CD4-positive, alpha-beta T cell treated with Interleukin-1 beta for 1 hour (primary cell): ENCODE measurements at places on chromosomes 1 and 21.
A peak's percentile ranks its signal among the peaks of the same experiment; 100 is the strongest.

DNA sequence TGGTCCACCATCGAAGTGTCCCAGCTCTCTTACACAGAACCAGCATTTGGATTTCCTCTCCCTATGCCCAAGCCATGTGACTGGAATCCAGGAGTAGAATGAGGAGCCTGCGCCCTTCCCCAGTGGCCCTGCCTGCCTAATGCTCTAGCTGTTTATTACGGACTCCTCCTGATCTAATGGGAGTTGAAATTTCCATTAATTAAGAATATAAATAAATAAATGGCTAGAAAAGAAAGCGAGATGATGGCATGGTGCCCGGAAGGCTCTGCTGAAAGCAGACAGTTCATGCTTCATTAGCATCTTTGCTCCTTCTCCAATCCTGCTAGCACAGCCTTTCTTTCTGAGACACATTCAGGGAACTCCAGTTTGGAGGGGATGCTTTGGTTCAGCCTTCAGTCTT lies 216.2 kb downstream of the SEC16B start:
- DNase-seq: no peak

DNA sequence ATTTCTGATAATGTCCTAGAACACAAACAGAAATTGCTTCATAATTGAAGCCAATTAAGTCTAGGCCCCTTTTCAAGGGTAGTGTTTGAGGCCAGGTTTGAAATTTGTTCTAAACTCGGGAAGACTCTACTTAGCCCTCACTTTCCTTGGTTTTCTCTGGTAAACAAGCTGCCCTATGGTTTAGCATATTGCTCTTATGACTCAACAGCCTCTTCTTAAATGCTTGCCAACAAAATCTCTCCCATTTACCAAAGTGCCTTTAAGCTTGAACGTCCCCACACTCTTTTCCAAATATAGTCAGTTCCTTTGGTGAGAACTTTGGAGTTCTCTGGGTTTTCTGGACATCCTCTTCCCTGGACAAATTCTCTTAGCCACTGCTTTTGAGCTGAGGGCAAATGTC lies 5.8 kb upstream of the LCE6A start:
- no peak for DNase-seq

GRCh38 chr21:14382486-14382834 lies 486 bp downstream of the HSPA13 start:
- DNase-seq: no peak

DNA sequence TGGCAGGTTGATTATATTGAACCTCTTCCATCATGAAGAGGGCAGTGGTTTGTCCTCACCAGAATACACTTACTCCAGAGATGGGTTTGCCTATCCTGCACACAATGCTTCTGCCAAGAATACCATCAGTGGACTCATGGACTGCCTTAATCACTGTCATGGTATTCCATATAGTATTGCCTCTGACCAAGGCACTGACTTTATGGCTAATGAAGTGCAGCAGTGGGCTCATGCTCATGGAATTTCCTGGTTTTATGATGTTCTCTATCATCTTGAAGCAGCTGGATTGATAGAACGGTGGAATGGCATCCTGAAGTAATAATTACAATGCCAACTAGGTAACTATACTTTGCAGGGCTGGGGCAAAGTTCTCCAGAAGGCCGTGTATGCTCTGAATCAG lies 16.6 kb upstream of the GBP6 start:
- no peak for DNase-seq

- no peak for DNase-seq
Measured at GRCh38 chr1:165845569-165845968, 18.2 kb downstream of the UCK2 start.

DNA sequence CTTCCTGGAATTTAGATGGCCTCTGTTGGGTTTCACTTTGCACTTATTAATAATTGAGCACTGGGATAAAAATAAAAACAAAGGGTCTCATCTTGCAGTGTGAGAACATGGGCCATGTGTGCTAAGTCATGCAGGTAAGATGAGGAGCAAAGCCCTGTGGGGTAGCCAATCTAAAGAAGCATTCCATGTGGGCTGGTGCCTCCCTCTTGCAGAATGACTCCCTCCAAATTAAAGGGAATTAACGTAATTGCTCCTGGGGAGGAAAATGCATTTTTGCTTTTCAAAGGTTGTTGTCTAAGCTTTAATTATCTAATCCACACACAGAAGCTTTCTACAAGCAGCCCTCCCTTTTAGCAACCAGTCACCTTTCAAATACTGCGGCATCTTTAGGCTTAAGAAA lies 69.8 kb downstream of the CDC14A start:
- no peak for DNase-seq

- DNase-seq: no peak
Measured at GRCh38 chr21:37767984-37768383, 148.3 kb downstream of the KCNJ6 start.

GRCh38 chr1:109629372-109630030 lies 9.9 kb downstream of the AMPD2 start:
- no peak for DNase-seq

DNA sequence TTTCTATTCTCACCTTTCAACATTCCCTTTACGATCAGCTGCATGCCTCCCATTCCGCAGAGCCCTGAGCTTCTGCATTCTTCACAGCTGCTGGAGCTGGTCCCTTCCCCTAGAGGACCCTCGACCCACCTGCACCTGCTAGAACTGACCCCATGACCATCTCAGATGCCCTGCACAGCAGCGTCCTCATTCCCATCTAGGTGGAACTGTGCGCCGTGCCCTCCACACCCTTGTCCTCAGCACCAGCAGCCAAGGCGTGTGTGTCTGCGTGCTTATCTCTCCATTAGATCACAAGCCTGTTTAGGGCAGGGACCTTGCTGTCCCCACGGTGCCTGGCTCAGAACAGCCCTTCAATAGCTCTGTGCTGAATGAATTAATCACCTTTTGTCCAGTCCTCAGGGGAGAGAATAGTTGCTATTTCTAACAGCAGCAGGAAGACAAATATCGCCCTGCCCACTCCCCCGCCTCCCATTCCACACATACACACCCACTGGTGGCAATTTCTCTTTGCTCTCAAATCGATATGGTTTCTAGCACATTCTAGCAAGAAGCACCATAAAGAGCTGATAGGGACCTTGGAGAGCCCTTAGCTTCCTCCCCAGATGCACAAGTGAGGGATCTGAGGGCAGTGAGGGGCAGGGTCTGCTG lies 61.7 kb downstream of the KCNN3 start:
- no peak for DNase-seq

DNA sequence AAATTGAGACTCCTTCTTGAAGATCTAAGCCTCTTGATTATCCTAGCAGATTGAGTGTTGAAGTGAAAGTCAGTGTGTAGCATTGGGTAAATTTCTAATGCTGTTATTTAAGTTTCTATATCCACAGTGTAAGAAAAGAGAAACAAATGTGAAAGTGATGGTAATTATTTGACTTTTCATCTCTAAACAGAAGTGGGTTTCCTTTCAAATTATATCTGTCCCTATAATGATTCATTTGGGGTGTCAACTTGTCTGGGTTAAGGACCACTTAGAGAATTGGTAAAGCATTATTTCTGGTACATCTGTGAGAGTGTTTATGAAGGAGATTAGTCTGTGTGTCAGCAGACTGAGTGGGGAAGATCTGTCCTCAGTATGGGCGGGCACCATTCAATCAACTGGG lies 133.0 kb upstream of the HMCN1 start:
- DNase-seq: no peak

DNA sequence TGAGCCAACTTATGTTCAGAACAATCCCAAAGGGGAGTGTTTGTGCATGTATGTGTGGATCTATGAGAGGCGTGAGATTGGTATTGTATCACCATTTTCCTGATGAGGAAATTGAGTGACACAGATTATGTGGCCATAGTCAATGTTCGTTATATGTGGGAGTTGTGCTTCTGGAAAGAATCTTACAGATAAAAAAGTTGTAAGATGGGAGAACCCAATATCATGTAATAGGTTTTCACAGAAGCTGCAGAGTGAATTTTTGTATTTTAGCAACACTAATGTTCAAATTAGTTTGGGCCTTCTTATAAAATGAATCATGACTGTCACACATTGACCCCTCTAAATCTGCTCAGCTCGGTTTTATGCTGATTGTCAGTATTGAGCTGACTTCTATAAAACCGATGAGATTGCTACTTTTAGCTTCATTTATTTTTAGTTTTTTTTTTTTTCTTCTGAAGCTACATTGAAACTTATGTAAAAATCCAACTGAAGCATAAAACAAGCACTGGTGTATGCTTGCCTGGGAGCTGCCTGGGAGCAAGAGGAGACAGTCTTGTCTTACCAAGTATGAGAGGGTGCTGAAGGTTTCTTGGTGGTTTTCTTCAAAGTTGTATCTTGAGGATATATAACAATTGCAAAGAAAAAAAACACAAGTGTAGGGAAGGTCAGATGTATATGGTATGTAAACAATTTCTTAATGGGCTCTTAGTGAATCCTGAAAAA lies 4.1 kb downstream of the RWDD3 start:
- no peak for DNase-seq

DNA sequence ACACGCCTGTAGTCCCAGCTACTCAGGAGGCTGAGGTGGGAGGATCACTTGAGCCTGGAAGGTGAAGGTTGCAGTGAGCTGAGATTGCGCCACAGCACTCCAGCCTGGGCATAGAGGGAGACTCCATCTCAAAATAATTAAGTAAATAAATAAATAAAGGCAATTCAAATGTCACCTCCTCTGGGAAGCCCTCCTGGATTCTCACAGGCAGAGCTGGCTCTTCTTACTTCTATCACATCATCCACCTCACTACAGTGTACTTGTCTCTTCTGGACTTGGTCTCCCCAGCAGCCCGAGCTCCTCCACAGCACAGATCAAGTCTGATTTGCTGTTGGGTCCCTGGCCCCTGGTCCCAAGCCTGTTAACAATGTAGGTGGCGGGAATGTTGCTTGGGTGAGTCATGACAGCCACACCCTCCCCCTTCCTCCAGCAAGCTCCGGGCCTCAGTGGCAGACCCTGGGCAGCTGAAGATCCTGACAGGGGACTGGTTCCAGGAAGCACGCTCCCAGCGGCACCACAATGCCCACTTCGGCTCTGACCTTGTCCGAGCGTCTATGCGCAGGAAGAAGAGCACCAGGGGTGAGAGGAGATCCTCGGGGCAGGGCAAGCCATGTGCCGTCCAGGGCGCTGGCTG lies 5.3 kb downstream of the SYTL1 start:
- DNase-seq: no peak

GRCh38 chr21:33488936-33489335 lies 2.6 kb downstream of the DNAJC28 start:
- no peak for DNase-seq

DNA sequence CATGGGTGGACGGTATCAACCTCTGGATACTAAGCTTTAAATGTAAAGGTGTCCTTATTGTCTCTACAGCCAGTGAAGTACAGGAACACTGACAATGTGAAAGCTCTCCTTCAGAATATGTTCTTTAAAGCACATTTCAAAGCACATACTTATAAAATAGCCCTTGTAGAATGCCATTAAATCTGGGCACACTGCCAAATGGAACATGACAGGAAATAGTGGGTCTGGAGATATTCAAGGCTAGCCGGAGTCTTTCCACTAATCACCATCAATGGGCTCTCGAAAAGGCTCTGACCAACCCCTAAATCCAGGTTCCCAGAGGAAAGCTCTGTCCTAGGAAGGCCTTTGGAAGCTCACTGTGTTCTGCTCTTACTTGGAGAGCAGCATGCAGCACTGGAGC lies 46.6 kb downstream of the PLD5 start:
- DNase-seq: no peak

GRCh38 chr1:19049128-19049768 lies 92.8 kb upstream of the IFFO2 start:
- no peak for DNase-seq

- peak; percentile 38 for DNase-seq
Measured at GRCh38 chr1:117128323-117129079, 7.0 kb upstream of the TRIM45 start.

GRCh38 chr21:25186273-25186672 lies 421.0 kb downstream of the MRPL39 start:
- DNase-seq: no peak

DNA sequence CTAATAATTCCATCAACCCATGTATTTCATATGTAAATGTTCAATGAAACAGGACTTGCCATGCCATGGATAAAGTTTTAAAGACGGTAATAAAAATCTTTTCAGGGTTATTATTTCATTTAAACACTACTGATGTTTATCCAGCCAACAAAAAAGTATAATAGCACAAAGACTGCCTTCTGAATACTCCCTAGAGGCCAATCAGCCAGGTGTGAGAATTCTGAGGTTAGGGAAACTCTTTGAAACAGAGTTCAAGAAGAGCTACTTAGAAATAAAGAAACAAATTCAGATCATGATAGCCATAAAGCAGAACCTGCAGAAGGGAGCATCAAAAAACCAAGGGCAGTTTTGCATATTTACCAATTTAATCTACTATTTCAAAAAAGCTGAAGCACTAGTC lies 48.7 kb downstream of the AKT3 start:
- DNase-seq: no peak

- no peak for DNase-seq
Measured at GRCh38 chr1:85216697-85217096, 15.9 kb upstream of the SYDE2 start.

DNA sequence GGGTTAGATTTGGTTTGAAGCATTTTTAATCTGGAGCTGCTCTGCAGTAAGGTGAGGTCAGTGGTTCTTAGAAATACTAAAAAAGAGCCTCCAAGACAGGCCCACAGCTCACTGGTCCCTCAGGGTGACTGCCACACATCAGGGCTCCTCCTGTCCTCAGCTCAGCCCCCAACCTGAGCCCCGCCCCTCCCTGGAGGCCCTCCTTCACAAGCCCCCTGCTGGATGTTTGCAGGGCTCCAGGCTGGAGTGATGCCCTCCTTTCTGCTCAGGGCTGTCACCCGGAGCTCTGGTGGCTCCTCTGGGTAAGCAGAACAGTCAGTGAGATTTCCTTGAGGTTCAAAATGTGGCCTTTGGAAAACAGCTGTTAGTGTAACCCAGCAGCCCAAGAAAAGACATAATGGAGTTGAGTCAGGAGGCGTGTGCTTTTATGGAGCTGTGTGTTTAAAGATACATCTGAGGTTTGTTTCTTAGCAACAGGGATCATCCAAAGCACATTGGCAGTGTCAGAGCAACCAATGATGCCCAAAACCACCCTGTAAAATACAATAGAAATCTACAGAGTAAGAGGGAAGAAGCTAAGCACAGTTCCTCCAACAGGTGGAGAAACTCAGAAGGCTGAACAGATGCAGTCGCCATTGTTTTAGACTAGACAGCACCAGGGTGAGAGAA lies 21.4 kb downstream of the STUM start:
- DNase-seq: no peak

GRCh38 chr1:181206513-181206912 lies 118.0 kb downstream of the IER5 start:
- DNase-seq: no peak

DNA sequence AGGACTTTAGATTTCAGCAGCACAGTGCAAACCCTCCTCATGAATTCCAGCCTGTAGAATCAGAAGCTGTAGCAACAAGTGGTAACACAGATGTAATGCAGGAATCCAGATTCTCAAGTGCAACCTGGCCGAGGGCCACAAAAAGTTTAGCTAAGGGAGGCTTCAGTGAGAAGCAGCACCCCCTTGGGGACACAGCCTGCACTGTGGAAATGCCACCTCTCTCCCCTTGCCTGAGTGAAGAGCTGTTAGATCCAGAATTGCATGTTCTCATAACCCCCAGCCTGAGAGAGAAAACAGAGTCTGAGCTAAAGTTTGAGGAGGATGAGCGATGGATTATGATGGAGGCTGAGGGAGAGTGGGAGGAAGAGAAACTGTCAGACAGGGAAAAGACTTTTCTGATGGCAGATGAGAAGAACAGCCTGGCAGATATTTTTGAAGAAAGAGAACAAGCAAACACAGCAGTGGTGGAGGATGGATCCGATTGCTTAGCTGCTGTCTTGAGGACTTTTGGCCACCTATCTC lies 80.5 kb upstream of the BMP8A start:
- peak; percentile 64 for DNase-seq
